ENCODE measurements at places on chromosomes 2 and 18.

GRCh38 chr2:227025510-227025909, 138.5 kb downstream of the COL4A4 start:
- DNase-seq, result peak; percentile 44

- no peak for DNase-seq
Measured at GRCh38 chr18:50751490-50751889, 68.3 kb downstream of the MRO start.

GRCh38 chr2:68385220-68385906, 20.3 kb downstream of the PLEK start:
- DNase-seq, result peak; percentile 25

GRCh38 chr2:159497847-159498246, 118.5 kb downstream of the BAZ2B start:
- DNase-seq, result no peak

DNA sequence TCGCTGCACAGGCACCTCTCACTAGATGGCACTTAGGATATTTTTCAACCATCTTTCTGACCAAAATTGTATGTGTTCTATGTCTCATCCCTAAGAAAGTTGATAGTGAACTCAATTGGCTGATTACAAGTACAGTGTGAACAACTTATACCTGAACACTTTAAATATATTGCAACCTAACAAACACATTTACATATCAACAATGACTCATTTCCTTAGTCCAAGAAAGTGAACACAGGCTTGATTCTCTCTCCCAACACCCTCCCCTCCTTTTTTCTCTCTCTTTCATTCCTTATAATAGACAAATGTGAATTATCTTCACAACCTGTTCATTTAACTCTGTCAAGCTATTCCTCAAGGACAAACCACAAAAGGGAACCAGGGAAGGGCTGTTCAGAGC, 192.0 kb downstream of the SLC8A1 start:
- no peak for DNase-seq

DNA sequence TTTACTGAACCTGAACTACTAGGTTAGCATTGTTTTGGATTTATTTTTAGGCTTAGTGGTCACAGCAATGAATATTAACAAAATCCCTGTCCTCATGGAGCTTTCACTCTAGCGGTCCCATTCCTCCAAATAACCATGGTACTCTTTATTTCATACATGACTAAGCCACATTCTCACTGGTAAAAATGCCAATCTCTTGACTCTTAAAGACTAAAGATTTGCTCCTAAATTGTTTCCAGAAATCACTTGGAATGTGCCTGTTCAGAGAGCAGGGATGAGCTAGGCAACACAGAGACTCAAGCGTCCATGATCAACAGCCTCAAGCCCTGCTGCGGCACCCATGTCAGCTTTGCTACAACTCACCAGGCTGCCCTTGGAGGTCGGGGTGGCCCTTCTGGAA, 13.5 kb downstream of the LMAN1 start:
- DNase-seq, result no peak

- DNase-seq, result no peak
Measured at GRCh38 chr2:76075126-76075525, 364.4 kb upstream of the GCFC2 start.

- no peak for DNase-seq
Measured at GRCh38 chr2:84716564-84716963, 164.3 kb downstream of the TRABD2A start.

DNA sequence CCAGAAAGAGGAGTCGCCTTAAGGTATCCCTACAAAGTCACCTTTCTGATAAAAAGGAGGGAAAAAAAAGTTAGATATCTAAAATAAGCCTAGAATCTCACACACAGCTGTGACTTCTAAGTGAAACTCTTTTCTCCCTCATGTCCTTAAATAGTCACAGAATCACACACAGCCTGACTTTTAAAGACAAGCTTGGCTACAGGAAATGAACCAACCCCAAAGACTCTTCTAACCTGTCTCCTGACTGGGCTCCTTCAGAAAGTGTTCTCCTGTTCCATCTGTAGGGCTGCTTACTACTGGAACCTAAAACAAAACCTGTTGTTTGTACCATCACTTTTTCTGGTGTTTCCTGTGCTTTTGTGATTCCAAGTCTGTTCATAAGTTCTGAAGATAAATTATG, 62.7 kb upstream of the NRP2 start:
- no peak for DNase-seq

DNA sequence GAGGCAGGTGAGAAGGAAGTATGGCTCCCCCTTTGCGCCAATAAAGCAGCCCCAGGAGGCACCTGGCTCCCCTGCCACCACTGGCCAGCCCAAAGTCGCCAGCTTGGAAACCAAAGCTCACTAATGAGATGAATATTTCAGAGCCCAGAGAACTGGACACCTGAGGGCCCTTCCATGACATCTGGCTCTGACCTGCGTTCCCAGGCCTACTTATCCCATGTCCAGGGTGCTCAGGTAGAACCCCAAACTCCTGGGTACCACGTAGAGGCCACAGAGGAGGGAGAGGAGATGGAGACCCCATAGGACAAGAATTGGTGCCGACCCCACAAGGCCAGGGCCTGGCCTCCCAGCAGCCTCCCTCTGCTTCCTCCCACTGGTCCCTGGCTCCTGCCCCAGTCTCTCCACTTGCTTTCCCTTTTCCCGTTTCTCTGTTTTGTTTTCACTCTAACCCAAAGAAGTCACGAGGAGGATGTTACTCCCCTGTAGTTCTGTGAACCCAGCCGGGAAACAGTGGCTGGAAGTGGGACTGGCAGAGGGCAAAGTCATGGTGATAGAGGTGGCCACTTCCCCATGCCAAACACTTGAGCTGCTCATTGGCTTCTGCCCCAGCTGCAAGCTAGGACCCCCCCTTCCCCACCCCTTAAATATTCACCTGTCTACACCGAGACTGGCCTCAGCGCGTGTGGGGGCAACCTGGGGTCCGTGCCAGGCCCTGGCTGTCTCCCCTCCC, 820 bp downstream of the TMBIM1 start:
- no peak for DNase-seq

- DNase-seq, result no peak
Measured at GRCh38 chr2:13821255-13821880, 811.1 kb upstream of the LRATD1 start.

- no peak for DNase-seq
Measured at GRCh38 chr2:145750144-145750543, 1230.2 kb upstream of the ZEB2 start.

DNA sequence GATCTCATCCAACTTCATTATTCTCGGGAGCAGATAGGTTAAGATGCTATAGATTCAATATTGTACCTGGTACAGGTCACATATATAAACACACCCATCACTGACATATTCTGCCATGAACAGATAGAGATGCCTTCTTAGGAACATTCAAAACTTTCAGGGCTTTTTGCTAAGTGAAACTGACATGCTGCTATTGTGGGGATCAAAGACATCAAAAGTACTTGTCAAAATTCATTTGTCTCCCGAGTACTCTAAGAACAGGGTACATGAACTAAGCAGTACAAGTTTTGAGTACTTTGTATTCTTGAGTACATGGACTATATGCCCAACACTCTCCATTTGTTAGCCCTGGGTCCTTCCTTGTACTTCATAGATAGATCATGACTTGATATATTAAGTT, 173.5 kb downstream of the FSHR start:
- no peak for DNase-seq

GRCh38 chr2:226771067-226771466, 28.6 kb downstream of the IRS1 start:
- no peak for DNase-seq

- peak; percentile 67 for DNase-seq
Measured at GRCh38 chr2:118223992-118224894, 136.0 kb downstream of the INSIG2 start.

DNA sequence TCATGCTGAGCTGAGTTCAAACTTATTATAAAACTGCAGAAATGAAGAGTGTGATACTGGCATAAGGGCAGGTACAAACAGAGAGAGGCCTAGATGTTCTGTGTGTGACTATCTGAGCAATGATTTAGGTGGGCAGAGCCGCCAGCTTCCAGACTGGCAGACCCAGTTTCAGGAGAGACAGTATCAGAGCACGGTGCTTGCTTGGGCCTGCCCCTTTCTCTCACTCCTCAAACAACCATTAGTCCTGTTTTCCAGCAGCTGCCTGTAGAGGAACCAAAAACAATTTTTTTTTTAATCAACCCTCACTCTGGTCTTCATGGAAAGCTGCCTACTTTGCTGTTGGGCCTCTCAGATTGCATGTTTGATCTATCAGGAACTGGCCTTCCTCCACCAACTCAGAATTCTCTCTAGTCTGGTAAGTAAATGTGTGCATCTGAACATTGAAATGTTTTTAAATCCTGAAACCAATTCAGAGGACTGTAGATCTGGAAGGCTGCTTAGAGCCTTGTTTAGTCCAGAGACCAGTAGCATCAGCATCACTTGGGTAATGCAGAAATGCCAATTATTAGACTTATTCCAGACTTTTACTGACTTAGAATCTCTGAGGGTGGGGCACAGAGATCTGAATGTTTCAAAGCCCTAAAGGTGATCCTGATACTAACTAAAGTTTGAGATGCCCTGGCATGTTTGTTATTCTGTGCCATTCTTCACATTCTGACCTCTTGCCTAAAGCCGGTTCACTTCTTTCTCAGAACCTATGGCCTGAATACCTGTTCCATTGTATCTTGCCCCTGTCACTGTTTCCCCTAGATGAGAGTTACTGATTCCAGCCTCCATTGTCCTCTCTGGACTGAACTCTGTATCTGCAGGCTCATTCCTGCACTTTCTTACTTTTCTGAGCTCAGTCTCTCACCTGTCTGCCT, 24.8 kb upstream of the CRIM1 start:
- DNase-seq, result no peak

DNA sequence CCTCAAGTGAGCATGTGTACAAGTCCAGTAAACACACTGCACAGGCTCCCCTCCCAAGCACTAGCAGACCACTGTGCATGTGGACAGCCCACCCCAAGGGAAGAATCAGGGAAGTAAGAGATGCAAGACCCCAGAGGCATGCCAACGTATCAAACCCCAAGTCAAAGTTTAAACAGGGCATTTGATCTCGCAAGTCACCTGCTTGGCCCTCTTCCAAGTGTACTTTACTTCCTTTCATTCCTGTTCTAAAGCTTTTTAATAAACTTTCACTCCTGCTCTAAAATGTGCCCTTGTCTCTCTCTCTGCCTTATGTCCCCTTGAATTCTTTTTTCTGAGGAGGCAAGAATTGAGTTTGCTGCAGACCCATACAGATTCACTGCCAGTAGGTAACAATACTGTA, 201.2 kb upstream of the PARD3B start:
- DNase-seq, result no peak

DNA sequence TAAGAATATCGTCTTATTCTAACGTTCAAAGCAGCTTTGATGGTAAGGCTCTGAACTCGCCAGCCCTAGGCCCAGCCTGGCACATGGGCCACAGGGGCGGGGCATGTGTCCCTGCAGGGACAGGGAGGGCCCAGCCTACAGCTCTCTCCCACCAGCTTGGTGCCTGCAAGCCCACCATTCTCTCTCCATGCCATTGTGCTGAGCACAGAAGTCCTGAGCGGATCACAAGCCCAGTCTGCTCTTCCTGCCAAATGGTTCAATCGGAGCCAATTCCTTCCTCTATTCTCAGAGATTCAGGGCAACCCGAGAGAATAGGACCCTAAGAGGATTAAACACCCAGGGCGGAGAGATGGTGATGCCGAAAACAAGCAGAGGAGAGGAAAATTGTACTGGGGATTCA, 50.3 kb upstream of the APCDD1 start:
- no peak for DNase-seq

DNA sequence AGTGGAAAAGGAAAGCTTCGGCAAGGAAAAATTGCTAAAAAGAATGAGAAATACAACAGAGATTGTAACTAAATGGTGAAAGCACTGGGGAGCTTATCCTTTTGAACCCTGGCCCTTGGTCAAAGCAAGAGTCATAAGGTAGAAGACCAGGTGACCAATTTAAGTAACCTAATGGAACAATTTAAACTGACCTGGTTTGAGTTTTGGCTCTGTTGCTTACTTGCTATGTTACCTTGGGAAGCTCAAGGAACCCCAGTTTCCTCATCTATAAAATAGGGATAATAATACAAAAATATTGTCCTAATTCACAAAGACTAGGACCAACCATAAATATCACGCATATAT, 48.6 kb downstream of the NHEJ1 start:
- no peak for DNase-seq

DNA sequence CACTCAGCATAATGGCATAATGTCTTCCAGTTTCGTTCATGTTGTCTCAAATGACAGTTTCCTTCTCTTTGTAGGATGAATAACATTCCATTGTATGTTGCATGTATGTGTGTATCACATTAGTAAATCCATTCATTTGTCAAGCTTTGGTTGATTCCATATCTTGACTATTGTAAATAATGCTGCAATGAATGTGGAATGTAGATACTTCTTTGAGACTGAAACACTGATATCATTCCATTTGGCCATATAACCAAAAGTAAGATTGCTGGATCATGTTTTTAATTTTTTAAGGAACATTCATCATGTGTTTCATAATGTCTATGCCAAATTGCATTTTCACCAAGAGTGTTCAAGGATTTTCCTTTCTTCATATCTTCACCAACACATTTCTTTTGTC, 1711.4 kb upstream of the PIK3C3 start:
- DNase-seq, result no peak

- peak; percentile 50 for DNase-seq
Measured at GRCh38 chr2:54673501-54673998, 49.9 kb upstream of the EML6 start.

- DNase-seq, result peak; percentile 49
Measured at GRCh38 chr18:57841568-57841967, 38.5 kb upstream of the ATP8B1 start.

- no peak for DNase-seq
Measured at GRCh38 chr2:66408905-66409304, 26.0 kb upstream of the MEIS1 start.

DNA sequence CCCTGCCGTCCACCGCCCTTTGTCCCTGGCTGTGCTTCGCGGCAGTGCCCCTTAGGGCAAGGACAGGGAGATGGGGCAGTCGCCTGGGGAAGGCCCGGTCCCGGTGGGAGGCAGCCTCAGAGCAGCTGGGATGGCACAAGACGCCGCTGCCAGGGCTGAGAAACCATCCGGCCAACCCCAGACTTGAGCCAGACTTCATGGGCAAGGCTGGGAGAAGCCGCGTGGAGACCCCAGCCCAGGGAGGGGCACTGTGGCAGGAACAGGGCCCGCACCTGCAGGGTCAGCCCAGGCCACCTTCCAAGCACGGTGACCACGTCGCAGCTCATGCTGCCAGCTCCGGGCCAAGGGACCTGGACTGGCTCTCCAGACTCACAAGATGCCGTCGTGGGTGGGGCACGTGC, 84.0 kb downstream of the NFATC1 start:
- DNase-seq, result no peak

DNA sequence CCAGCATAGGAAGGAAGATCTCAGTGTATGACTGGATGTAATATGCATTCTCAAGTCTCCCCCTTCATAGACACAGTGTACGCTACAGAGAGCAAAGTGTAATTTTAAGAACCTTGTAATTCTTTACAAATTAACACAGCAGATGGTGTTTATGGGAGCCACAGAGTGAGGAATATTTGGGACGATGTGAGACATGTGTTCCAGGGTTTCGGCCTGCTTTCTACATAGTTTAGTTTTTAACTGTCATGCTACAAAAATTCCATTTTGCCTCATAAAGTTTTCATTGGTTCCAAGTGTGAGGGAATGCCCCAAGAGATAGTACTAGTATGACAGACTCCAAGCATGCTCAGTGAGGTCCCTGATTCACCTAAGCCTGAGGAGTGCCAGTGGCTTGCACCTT, 76.2 kb upstream of the LRRTM1 start:
- no peak for DNase-seq

GRCh38 chr2:66929632-66930338, 467.3 kb upstream of the ETAA1 start:
- no peak for DNase-seq

Data from GM13976 (cell line).